Inflammatory macrophage (primary cell): ENCODE measurements at places on chromosomes 5 and 9.

GRCh38 chr9:77896938-77897667, 134.5 kb downstream of the GNAQ start:
- DNase-seq, result no peak

GRCh38 chr9:35727676-35728040, 4.3 kb downstream of the TLN1 start:
- no peak for DNase-seq

GRCh38 chr5:55218967-55219366, 8.1 kb downstream of the MCIDAS start:
- no peak for DNase-seq

DNA sequence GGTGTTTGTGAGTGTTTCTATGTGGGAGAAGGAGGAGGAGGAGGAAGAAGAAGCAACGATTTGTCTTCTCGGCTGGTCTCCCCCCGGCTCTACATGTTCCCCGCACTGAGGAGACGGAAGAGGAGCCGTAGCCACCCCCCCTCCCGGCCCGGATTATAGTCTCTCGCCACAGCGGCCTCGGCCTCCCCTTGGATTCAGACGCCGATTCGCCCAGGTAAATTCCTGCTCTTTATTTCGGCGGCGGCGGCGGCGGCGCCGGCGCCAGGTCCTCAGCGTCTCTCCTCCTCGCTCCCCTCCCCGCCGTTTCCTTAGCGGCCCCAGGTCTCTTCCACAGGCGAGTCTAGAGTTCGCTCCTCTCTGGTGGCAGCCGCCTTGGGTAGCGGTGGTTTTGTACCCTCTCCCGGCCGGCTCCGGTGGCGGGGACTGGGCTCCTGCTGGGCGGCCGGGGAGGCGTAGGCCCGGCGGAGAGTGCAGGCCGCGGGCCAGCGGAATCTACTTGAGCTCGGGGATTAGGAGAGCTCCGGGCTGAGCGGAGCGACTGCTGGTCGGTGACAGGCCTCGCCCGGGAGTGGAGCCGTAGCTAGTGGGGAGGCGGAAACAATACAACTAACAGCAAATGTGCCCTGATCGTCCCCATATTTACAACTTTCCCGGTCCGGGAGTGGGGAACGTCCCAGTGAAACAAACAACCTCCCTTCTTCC, 547 bp downstream of the NIPBL start:
- peak; percentile 47 for DNase-seq

DNA sequence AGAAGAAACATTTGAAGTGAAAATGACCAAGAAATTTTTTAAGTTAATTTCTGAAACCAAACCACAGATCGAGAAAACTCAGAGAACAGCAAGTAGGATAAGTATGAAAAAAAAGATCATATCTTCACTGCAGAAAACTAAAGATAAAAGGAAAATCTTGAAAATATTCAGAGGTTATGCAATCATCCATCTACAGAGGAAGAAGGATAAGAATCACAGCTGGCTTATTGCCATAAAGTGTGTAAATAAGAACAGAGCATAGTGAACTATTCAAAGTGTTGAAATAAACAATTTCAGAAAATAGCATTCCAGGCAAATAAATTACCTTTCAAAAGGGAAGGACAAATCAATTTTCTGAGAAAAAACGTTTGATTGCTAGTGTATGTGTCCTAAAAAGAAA, 1191.7 kb upstream of the CDH6 start:
- DNase-seq, result no peak

DNA sequence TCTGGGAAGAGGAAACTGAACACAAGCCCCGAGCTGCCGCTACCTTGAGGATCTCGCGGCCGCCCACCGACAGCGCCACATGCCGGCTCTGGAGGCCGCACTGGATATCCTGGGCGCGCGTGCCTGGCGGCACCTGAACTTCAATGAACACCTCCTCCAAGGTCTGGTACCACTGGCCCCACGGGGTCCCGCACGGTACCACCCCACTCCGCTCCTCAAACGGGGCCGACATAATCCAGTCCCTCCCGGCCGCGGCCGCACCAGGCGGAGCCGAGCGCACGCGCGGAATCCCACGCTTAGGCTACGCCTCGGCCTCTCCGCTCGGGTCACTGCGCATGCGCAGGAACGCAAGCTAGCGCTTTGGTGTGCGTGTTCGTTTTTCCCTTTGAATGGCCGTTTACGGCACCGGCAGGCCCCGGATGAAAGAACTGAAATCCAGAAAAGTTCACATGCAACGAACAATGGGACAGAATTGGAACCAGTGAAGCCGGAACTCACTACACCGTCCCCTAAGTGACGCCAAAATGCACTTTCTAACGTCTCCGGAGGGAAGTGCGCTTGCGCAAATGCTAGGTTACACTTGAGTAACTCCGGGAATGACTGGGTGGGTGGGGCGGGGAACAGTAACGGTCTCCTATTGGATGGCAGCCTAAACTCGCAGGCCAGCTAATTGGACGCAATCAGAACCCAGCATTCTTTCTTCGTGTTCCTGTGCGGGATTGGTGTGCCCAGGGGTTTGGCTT, at the start of gene NUDCD2:
TSS of gene NUDCD2 (minus strand) at position 284 of the 743 bp plus-strand sequence. CDS start at position 232, 52 bp downstream.
- peak; percentile 98 for DNase-seq

DNA sequence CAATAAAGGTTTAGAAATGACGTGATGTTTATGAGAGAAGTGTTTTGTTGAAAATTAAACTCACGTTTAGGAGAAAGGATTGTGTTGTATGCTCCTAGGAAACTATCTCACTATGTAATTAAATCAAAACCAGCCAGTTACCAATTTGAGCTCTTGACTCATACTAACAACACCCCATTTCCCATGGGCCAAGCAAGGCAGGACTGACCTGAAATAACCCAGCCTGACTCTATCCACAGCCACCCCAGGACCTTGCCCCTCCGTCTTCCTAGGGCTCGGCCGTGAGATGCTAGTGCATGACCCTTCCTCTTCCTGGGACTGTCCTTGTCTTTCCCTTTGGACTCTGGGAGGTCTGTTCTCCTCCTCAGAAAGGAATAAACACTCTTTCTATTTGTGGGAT, 16.4 kb downstream of the TLR4 start:
- no peak for DNase-seq

GRCh38 chr9:123335193-123335985, 20.6 kb upstream of the CRB2 start:
- no peak for DNase-seq

DNA sequence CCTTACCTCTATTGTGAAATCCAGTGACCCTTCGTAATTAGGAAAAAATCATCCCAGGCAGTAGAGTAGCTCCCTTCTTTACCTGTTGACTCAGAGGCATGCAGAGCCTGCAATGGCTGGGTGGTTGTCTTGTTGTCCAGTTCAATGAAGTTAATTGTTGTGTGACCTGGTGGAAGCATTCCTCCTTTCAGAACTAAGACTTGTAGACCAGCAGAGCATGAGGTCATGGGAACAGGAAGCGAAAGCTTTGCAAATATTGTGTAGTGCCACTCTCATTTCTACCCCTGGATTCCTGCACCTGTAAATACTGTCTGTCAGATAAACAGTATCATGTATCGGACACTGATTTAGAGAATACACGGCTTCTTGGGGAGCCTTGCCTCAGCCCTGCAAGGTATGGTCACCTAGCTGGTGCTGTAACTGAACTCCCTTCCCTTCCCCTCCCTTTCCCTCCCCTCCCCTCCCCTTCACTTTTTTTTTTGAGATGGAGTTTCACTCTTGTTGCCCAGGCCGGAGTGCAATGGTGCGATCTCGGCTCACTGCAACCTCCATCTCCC, 5.7 kb upstream of the PRXL2C start:
- DNase-seq, result no peak
